Subcutaneous preadipocyte (primary cell): ENCODE measurements at places on chromosomes 1 and 21. TPM values are rescaled to one million over a fixed set of nuclear protein-coding genes. Genes with fewer than 3 reads are reported as not detected.

Gene FAM163A
- not detected in 2 replicates for total RNA-seq

Gene OR2L5
- total RNA-seq: not detected in 2 replicates

Gene BLACAT1
- under 0.01 TPM in 1 of 2 replicates, not detected in the other for total RNA-seq

Gene FCN3
- total RNA-seq: not detected in 2 replicates

Gene FOXD3
- total RNA-seq: not detected in 2 replicates

Gene PRAMEF9
- total RNA-seq: not detected in 2 replicates

Gene TMEM52
- 0.37 and 0.59 TPM in 2 replicates for total RNA-seq

Gene TMEM240
- total RNA-seq: 2.6 and 3.1 TPM in 2 replicates
